Stimulated activated CD8-positive, alpha-beta memory T cell treated with anti-CD3 and anti-CD28 coated beads, Interleukin-7, amount 100 ng/mL, for 1 hour (primary cell): ENCODE measurements at places on chromosomes 6 and 20.

GRCh38 chr20:3275064-3275935 is 36.3 kb upstream of the SLC4A11 start:
- no peak for DNase-seq

- DNase-seq: no peak
Measured at GRCh38 chr6:112337209-112337638, 9.9 kb upstream of the RFPL4B start.

DNA sequence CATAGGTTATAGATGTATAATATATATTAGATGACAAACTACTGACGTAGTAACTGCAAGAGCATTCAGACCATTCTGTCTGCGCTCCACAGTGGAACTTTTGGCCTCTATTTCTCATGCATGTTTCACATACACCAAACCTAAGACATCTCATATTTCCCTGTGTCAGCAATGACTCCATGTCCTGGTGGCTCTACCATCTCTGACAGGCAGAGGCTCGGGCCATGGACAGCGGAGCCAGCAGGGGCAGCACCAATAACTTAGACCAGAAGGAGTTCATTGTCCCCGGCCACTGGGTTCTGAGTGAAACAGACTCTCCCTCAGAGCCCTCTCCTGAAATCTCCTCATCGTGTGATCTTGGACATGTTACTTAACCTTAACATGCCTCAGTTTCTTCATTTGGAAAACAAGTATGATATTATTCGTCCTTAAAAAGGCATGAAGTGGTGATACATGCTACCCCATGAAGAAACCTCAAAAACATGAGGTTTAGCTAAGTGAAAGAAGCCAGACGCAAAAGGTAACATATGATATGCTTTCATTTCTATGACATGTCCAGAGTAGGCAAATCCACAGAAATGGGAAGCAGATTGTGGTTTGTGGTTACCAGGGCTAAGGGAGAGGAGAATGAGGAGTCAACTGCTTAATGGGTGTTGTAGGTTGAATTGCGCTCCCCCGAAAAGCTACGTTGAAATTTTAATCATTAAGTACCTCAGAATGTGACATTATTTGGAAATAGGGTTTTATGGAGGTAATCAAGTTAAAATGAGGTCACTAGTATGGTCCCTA is 564.0 kb upstream of the JARID2 start:
- no peak for DNase-seq

GRCh38 chr6:95545226-95545625 is 32.1 kb upstream of the MANEA start:
- no peak for DNase-seq

DNA sequence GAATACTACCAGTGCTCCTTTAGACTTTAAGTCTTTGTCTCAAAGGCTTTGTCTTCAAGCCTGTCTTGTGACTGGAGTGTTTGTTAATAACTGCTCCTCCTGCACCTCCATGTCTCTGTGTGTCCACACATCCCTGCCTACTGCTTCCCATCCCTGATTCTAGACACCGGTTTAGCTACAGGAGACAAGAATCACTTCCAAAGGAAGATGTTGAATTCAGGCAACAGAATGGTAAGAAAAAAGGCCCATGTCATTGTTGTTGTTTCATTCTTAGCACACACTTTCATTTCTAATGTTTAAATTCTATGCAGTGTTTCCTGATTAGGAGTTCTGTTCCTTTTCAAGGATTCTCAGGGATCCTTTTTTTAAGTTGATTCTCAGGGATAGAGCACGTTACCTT is 293.6 kb upstream of the STXBP5 start:
- no peak for DNase-seq
